K562 (cell line): ENCODE measurements at places on chromosomes 5 and 9. TPM values are rescaled to one million over a fixed set of nuclear protein-coding genes. Genes with fewer than 3 reads are reported as not detected.

The SLC31A2 gene
- total RNA-seq: 2.2 and 2.3 TPM in 2 replicates

GRCh38 chr9:15549611-15550010 lies 3.2 kb upstream of the CCDC171 start:
- no peak for DNase-seq

DNA sequence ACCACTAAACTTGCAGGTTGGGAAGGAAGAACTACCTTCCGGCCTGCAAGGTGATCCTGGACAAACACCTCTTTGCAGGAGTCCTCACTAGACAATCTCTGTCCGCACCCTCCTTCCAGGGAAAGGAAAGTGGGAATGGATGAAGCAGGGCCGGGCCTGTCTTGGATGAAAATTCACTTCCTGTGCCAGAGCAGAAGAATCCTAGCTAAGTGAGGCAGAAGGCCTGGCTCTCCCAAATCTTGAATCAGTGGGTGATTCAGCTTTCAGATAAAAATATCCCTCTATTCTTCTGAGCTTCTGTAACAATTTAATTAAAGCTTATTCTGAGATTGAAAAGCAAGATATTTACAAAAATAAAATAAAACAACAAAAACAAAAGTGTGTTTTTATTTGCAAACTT lies 281.9 kb upstream of the TLE4 start:
- DNase-seq: no peak

GRCh38 chr9:130421802-130422276 lies 22.9 kb upstream of the ASS1 start:
- DNase-seq: no peak

DNA sequence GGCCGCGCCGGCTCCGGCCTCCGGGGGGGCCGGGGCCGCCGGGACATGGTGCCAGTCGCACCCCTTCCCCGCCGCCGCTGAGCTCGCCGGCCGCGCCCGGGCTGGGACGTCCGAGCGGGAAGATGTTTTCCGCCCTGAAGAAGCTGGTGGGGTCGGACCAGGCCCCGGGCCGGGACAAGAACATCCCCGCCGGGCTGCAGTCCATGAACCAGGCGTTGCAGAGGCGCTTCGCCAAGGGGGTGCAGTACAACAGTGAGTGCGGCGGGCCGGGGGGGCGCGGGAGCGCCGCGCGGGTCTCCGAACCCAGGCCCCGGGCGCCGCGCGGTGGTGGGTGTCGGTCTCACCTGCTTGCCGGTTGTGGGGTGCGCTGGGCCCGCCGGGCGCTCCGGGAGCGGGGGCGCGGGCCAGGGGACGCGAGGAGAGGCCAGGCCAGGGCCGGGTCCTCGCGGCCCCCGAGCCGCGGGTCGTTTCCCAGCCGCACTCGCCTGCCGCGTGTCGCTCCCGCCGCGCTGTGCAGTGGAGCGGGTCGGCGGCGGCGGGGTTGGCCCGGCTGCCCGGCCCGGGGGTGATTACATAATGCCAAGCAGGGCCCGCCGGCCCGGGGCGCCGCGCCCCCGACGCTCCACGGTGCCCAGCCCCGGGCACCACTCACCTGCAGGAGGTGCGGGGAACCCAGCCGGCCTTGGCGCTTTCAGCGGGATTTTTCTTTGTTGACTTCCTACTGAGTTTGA lies 492 bp downstream of the RABL6 start:
- DNase-seq: no peak

GRCh38 chr5:51987669-51988209 lies 604.5 kb downstream of the ISL1 start:
- DNase-seq: no peak

The GABBR2 gene
- 0.42 and 0.47 TPM in 2 replicates for total RNA-seq

- DNase-seq: no peak
These were observed 20.1 kb downstream of the DAPK1 start for GRCh38 chr9:87517732-87518131.
